AG10803 (cell line): ENCODE measurements at places on chromosomes 2 and 18.
A peak's percentile ranks its signal among the peaks of the same experiment; 100 is the strongest.

GRCh38 chr2:48144777-48145176 is 238.5 kb upstream of the FBXO11 start:
- DNase-seq = no peak

- no peak for DNase-seq
Observed at GRCh38 chr2:239774142-239774462, 251.0 kb downstream of the NDUFA10 start.

GRCh38 chr2:218262631-218263586 is 2.1 kb downstream of the GPBAR1 start:
- DNase-seq = no peak

DNA sequence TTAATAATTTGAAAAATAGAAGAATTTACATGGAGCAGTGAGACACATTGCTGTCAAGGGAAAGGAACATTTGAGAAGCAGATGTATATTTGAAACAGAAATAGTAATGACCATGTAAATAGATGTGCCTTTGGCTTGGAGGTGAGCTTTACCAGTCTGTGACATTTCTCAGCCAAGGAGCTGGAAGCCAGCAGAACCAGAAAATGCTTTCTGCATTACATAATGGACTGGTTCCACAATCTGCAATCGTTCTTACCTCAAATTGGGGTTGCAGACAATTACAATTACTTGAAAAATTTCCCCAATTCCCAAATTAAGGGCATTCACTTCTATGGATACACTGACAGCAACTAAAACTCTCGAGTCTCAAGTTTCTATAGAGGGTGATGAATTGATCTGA is 59.7 kb downstream of the HNMT start:
- no peak for DNase-seq

- peak; percentile 89 for DNase-seq
Observed at GRCh38 chr2:150134223-150134857, 353.1 kb downstream of the RND3 start.

GRCh38 chr18:10094655-10095054 is 180.8 kb downstream of the VAPA start:
- DNase-seq = no peak

DNA sequence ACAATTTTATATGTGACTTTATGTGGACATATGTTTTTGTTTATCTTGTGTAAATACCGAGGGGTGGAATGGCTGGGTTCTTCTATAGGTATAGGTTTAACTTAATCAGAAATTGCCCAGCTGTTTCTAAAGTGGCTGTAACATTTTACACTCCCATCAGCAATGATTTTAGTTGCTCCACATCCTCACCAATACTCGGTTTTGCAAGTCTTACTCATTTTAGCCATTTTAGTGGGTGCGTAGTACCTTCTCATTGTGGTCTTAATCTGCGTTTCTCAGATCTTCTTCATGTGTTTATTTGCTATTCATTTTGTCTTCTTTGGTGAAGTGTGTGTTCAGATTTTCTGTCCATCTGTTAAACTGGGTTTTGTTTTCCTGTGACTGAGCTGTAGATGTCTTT is 95.4 kb upstream of the BCL2L11 start:
- no peak for DNase-seq

DNA sequence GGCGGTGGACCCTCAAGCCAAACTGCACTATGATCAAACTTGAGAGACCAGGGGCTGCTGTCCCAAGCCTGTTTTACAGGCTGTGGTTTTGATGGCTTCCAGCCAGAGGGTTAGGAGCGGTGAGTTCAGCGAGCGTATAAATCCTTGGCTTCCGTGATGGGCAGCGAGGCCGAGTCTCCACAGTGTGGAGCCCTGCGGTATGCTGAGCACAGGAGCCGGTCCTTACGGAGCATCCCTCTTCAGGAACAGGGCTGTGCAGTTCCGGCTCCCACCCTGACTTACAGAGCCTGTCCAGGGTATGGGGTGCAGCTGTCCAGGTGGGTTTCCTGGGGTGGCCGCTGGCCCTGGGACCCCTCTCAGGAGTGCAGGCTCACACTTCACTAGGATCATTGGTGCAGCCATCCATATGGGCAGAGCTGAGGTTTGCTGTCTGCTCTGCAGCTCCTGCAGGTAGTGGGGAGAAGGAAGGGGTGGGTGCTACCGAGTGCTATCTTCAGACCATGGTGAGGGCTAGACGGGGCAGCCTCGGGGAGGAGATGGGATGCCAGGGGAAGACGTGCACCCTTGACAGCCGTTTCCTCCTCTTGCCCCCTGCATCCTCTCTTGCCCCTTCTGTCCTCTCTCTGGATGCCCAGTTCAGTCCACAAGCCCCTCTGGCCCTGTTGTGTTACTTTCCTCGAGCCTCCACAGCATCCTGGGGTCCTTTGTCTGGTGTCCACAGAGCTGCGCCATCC is 104.3 kb downstream of the FAM210A start:
- DNase-seq = no peak

GRCh38 chr2:10297191-10297830 is 5.4 kb upstream of the HPCAL1 start:
- no peak for DNase-seq

DNA sequence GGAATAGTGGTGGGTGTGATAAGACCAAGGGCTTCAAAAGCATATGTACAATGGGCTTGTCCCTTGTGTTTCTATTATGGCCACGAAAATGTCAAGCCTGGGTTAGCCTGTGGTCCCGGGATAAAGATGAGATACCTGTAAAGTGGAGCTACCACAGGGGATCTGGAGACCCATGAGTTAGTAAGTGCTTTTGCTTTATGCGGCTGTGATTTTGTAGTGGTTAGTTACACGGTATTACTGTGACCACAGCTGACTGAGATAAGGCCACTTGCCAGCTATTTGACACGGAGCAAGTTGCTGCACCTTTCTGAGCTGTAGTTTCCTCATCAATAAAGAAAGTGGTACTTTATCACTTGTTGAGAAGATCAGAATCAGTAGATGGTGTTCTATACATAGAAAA is 99.3 kb downstream of the PRELID3A start:
- DNase-seq = no peak

DNA sequence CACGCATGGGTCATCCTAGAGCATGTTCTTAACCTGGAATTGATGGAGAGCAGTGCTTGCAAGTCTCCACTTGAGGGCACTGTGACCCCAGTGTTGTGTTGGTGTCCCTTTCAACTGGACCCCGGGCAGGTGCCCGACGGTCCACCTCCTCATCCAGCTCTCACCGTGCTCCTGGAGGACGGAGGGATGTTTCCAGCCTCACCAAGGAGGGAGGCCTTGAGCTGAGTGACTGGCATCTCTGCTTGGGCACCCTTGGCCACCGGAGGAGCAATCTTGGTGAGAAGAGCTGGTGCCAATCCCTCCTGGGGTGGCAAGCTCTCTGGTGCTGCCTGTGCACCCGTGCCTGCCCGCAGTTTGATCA is 45.4 kb upstream of the ASB18 start:
- no peak for DNase-seq
